NCI-H2029 treated with DMSO at 0.1 percent for 48 hours (cell line): ENCODE measurements at places on chromosomes 7 and 10.

- DNase-seq, result no peak
Observed at GRCh38 chr10:13857451-13857850, 270.7 kb downstream of the PRPF18 start.

GRCh38 chr10:110032801-110033700 is 25.3 kb downstream of the ADD3 start:
- DNase-seq, result no peak

DNA sequence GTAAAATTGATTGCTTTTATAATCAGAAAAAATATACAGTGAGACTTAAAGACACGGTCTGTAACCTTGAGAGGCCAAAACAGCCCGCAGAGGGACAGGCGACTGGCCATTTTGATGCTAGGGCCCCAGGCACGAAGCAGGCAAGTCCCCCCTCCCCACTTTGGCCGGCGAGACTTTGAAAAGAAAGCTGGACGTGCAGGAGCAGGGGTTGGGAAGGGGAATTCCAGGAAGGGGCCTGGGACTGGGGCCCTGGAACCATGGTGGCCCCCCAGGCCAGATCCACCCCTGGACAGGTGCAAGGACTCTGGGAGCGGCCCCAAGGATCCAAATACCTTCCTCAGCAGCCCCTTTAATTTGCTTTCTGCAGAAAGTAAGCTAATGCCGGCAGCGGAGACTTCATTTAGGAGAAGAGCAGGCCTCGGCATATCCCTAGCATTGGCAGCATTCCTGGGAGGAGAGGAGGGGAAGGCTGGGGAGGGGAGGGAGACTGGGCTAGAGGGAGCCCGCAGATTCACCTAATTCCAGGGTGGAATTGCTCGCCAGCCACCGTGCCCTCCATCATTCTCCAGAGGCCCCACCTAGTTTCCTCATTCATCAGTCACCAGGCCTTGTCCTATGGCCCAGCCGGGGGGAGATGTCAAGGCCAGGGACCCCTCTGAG is 24.9 kb upstream of the TNRC18 start:
- no peak for DNase-seq

DNA sequence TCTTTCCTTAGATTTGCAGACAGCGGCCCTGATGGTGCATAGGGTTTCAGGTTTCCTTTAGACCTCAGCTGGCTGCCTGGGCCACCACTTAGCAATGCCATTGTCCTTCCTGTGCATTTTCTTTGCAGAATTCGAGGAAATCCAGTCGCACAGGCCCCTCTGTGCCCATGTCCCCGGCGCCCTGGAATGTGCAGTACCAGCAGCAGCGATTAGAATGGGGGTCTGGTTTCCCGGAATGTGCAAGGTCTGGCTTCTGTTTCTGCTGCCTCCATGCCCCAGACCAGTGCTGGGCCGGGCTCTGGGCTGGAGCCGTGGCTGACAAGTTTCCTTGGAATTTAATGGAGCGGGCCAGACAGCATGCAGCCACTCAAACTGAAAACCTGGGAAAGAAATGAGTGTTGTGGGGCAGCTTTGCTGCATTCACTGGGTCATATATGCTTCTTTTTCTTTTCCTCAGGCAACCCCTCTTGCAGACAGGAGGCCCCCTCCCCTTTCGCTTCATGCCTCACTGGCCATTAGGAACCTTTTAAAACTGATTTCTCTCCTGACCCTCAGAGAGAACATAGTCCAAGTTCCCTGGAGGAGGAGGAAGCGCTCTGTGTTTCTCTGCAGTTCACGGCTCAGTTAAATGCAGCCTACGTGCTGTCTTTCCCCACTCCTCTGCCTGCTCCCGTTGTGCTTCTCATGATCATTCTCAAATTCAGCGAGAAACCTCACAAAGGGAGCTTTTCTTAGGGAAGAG is 14.4 kb downstream of the HTRA1 start:
- no peak for DNase-seq

DNA sequence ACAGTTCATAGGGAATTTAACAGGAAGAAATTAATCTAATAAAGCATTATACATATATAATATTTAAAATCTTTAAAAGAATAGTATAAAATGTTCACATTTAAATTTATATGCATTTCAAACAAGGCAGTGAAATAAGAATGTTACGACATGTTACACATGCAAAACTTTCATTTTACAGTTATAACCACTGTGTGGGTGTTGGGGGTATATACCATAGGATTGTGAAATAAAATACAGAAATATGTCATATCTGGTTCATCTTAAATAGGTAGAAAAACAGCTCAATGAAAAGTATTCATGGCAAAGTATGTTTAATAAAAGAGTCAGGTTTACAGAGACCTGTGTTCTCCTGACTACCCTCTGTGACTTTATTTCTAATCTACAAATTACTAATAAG is 45.6 kb downstream of the CHCHD3 start:
- DNase-seq, result no peak

DNA sequence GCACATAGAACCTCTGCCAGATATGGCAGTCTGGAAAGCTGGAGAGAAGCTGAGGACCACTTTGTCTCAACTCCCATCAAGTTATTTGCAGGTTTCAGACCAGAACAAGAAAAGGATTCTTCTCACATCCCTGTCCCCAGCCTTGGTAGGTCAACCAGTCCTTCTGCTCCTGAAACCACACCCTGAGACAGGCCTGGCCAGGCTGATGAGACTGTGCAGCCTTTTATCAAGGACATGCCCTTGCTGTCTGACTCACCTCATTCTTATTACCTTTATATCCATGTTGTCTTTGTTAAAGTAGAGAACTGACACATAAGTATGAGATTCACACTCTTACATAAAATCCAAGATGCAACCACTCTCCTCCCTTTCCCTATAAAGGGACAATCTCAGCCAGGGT is 354.9 kb downstream of the PLXNA4 start:
- DNase-seq, result no peak

GRCh38 chr7:81244224-81244623 is 325.4 kb upstream of the SEMA3C start:
- no peak for DNase-seq

DNA sequence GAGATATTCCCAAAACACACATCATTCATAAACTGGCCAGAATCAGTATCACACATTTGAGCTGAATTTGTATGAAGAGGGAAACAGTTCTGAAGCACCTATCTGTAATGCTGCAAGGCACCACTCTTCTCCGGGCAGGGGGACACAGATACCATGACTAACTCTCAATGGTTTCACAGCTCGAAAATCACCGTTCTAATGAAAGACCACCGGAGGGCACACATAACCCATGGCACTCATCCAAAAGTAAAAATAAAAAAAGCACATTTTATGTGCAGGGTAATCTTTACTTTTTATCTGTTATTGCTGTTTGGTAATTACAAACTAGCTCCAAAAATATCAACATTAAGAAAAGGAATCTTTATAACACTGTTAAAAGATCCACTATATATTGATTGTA is 137.5 kb downstream of the PARD3 start:
- DNase-seq, result no peak

DNA sequence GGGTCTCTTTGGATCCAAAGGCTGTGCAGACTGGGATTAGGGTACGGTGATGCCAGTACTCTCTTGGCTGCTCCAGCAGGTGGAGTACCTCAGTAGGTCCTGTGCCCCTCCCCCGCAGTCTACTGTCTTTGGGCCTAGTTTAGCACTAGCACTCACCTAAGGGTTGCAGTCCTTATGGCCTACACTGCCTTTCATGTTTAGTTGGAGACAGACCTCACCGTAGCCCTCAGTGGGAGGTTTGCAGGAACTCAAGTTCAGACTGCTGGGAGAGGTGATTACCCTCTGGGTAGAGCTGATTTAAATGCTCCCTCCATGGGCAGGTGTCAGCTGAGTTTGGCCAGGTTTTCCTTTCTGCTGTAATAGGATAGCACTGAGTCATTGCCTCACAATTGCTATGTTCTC is 210.8 kb upstream of the TMEM196 start:
- DNase-seq, result no peak

DNA sequence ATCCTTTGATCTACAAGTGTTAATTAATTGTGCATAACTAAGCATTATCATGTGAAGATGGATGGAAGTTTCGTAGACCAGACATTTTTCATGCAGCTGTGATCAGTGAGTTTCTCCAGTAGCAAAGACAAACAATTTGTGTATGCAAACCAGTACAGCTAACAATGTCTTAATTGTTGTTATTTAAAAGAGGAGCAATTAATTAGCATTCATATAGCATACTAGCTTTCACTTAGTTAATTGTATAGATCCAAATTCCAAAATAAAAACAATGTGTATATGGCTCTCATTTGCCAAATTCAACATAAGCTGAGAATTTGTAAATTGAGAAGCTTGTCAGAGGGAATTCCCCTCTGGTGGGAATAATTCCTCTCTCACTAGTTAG is 22.6 kb upstream of the PRKCQ start:
- no peak for DNase-seq

GRCh38 chr7:5139998-5140397 is 50.0 kb upstream of the WIPI2 start:
- DNase-seq, result no peak

DNA sequence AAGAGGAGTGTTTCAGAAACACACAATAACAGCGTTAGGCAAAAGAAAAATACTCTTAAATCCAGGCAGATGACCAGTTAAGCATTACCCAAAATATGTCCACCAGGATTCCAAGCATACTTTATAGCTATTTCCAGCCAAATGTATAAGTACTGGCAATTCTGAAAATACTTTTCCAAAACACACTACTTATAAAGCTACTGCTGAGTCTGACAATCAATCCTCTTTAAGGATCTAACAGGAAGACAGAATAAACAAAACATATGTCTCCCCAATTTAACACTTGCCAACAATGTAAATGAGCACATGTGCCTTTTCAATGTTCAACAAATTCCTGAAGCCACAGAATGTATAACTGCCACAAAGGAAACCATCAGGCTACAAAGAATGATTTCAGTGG is 370.9 kb downstream of the SORCS1 start:
- no peak for DNase-seq

DNA sequence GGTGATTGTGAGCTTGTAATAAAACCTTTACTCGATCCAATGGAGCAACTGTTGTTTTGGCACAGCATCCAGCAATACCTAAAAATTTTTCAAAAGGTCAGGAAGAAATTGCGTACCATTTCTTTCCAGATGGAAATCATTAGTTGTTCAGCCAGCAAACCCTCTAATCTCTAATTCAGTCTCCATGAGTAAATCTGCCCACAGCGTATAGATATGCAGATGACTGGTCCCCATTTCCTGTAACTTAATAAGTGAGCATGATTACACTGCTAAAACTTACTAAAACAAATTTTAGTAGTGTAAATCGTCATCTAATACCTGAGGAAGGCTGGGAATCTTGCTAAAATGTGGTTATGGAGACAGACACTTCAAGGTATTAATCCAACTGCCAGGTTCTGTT is 10.6 kb downstream of the SLC25A16 start:
- no peak for DNase-seq

DNA sequence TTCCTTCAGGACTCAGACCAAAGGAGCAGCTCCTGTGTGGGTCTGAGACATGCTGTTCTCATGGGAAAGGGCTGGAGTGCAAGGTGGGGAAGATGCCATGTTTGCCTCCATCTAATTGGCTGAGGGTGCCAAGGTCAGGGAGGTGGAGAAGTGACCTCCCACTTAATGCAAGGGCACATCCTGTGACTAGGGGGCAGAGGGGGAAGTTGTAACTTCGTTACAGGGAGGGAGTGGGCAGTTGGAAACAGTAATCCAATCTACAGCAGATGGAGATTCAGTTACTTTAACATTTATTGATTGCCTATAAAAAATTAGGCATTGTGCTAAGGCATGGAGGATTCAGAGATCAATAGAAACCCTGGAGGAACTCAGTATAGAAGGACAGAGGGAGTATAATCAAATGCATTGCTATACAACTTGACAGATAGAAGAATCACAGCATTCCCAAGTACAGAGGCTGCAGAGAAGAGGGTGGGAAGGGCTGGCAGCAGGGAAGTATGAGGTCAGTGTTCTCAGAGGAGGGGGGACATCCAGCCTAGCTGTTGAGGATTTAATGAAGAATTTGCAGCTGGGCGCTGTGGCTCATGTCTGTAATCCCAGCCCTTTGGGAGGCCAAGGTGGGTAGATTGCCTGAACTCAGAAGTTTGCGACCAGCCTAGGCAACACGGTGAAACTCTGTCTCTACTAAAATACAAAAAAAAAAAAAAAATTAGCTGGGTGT is 75.9 kb downstream of the CCNY start:
- no peak for DNase-seq

DNA sequence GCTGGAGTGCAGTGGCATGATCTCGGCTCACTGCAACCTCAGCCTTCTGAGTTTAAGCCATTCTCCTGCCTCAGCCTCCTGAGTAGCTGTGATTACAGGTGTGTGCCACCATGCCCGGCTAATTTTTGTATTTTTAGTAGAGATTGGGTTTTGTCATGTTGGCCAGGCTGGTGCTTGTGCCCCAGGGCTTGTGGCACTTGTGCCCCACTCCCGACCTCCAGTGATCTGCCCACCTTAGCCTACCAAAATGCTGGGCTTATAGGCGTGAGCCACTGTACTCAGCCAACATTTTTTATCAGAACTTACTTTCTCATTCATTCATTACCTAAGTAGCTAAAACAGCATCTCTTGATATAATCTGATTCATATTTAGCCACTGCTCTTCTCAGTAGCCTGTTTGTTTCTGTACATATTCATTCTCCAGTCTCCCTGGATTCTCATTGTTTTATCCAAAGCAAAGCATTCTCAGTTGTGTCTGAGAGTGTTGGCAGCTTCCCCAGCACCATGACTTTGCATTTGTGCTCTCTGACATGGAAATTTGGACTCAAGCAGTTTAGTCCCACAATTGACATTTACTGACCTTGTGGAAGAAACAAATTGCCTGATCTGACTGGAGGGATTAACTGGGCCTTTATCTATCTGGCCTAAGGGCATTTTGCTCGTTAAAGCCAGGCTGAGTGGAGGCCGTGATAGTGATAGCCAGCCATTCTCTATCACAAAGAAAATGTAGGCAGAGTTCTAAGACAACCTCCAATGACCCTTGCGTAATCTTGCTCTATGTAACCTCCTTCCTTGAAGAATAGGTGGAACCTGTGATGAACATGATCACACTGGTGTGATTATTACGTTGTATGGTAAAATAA is 44.9 kb downstream of the AKR1B15 start:
- no peak for DNase-seq

DNA sequence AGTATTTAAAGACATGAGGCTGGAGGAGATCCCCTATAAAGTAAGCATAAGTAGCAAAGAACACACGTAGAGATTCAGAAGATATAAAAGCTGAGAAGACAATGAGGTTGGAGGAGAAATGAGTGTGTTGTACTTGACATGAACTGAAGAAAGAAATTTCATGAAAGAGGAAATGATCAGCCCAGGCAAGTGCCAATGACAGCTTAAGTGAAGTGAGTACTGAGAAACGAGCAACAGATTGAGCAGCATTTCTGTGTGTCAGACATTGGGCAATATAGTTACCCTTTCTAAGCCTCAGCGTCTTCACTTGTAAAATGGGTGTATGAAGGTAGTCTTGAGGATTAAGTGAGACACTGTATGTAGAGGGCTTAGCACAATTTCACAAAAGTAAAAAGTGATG is 4.8 kb upstream of the LIPA start:
- no peak for DNase-seq
